ENCODE measurements at places on chromosomes 6 and 20. TPM values are rescaled to one million over a fixed set of nuclear protein-coding genes. Genes with fewer than 3 reads are reported as not detected.

DNA sequence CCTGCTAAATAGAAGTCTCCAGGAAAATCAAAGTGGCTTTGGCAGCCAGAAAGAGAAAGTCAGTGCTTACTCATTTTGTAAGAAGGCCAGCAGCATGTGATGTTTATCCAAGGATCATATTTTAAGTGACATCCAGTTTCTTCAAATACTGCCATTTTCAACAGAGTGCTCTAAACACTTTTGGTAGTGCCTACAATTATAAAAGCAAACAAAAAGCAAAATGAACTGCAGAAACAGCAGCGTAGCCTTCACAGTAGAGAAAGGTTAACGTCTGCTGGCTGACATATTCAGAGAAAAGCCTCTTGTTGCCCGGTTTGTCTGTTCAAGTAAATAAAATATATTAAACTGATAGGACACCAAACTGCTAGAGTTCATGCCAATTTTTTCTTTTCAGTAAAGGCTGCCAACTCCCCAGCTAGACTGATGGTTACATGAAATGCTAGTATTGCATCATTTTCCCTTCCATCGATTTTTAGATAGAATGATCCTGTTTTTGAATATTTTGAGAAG lies 705.7 kb upstream of the SLC35B3 start:
- no peak for DNase-seq

STX11 gene
- total RNA-seq = 0.17 TPM

DNA sequence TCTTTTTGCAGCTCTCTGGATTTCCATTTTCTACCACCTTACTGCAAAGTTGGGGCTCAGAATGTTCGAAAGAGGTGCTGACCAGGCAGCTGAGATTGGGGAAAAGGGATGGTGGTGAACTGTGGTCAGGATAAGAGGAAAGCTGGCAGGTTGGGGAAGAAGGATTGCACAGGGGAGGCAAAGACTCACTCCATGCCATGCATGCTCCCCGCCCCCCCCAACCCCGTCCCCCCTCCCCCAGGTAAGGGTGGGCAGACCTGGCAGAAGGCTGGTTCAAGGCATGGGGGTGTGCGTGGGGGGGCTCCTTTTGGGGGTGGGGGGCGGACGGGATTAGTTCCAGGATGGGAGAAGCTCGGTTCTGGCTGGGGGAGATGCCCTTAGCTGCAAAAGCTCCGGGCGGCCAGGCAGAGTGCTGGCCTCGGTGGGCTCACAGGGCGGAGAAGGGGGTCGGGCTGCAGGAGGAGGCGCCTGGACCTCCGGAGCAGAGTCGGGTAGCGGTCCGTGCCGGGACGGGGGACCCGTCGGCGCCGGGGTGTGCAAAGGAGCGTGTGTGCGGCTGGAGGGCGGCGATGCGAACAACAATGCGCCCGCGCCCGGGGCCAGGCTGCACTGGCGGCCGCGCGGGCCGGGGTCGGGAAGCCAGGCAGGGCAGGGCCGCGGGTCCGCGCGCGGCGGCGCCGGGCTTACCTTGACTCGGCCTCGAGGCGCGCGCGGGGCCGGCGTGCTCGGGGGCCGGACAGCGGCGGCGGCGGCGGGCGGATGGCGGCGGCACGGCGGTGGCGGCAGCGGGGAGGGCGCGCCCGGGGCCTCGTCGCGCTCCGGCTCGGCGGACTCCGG lies 880 bp downstream of the ADNP start:
- no peak for DNase-seq

BNIP5 gene
- not detected for total RNA-seq

IMPG1 gene
- total RNA-seq = not detected

- no peak for DNase-seq
These were observed 29.5 kb upstream of the LYRM2 start for GRCh38 chr6:89667872-89668556.

DNA sequence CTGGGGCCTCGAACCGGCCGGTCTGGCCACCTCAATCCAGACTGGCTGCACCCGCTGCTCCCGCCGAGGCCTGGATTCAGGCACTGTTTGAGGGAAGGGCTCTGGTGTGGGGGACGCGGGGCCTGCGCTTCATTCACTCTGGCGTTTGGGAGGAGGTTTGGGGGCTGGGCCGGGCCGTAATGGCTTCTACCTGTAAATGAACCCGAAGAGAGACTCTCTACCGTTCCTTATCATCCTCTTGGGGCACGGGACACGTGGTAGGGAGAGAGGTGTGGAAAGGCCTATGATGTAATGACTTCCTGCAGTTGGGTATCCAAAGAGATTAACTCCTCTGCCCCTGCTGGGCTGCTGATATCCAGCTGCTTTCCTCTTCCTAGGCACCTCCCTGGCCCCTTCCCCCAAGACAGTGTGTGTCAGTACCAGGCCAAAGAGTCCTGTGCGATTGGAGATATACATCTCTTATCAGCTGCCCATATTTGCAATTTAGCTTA lies 1.8 kb downstream of the FOXO3 start:
- peak; percentile 96 for DNase-seq

- DNase-seq = no peak
These were observed 139.8 kb downstream of the SOX4 start for GRCh38 chr6:21733311-21733710.

- DNase-seq = no peak
These were observed 72.9 kb upstream of the MRAP2 start for GRCh38 chr6:83960664-83961063.

GRCh38 chr20:16128538-16129106 lies 444.6 kb downstream of the KIF16B start:
- no peak for DNase-seq

- no peak for DNase-seq
These were observed 147.8 kb downstream of the CD83 start for GRCh38 chr6:14265049-14266021.

CLIC5 gene
- 2.1 TPM for total RNA-seq

DNA sequence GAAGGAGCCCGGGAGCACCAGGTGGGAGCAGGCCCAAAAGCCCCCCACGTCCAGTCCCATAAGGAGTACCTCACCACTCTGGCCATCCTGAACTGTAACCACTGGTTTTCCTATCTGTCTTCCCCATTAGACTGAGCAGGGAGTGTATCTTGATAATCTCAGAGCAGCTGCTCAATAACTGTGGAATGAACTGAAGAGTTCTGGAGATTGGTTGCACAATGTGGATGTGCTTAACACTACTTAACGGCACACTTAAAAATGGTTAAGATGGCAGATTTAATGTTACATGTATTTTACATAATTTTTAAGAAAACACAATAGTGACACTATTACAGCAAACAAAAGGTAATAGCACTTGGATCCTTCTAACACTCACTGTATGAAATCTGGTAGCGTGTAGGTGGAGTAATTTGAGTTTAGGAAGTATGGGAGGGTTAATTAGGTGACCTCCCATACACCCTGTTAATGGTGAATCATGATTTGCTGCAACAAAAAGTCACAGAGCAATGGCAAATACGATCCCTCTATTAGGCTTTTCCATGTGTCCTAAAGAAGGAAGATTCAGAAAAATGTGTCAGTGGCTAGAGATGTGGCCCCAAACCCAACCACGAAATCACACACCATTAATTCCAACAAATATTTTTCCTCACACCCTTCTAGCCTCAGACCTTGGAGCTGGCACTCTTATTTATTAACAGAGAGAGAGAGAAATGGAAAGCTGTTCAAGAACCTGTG lies 18.4 kb downstream of the TRAM2 start:
- DNase-seq = no peak

GRCh38 chr6:13709689-13710551 lies 1.7 kb downstream of the RANBP9 start:
- peak; percentile 53 for DNase-seq

DNA sequence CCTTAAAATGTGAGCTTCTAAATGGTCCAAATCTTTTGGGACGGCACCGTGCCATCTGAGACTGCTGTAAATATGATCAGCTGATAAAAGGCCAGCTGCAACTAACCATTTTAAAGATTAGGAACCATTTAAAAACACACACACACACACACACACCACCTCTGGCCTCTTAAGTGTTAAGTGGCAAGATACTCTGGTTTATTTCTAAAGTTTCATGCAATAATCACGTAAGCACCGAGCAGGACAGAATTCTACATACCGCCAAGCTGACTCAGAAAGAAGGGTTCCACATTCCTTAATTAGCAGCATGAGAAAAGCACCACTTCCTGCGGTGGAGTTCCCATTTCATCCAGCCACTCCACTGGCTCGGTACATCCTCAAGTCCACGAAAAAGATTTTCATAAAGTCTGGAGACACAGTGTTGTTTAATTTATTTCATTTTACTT lies 17.8 kb upstream of the ZNF217 start:
- peak; percentile 90 for DNase-seq

GRCh38 chr20:19770375-19770774 lies 12.3 kb downstream of the RIN2 start:
- no peak for DNase-seq

DNA sequence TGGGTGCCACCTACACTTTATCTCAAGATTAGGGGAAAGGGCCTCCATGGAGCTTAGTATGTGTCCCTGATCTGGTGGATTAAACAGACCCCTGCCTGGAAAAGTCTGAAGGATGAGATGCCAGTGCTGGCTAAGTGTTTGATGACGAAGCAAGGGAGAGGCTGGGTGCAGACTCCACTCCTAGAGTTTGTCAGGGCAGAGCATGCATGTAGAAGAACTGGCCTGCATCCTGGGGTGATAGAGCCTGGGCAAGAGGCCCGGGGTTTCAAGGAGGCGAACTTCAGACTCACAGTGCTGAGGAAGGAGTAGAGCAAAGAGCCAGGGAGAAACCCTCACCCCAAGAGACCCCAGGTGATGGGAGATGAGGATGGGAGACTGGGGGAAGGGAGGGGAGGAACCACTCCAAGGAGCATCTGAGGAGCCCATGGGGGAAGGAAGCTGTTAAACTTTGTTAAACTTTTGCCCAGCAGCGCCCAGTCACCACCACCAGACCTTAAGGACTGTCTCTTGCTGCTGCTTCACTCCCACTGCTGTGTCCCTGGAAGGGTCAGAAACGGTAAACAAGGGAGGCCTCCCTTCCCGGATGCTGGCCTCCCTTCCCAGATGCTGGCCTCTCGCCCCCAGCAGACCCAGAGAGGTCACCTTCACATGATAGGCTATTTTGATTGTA lies 61.6 kb downstream of the RPRD1B start:
- no peak for DNase-seq
